ENCODE measurements at places on chromosomes 3 and 15.
A peak's percentile ranks its signal among the peaks of the same experiment; 100 is the strongest.

GRCh38 chr3:15645740-15646501, 44.4 kb downstream of the BTD start:
- no peak for DNase-seq

DNA sequence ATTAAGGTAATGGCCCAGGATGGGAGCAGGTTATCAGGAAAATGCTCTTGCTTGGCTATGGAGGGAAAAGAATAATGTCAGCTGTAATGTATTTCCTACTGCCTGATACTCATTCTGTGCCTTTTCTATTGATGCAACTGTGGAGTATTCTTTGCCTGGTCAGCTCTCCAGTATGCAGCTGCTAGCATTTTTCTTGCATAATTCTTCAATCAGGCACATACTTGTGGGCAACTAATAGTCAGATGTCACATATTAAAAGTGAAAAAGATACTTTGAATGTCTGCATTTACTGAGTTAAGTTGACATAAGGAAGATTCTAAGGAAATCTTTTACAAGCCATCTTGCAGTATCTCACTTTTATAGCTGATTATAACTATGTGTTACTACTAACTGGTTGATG, 29.5 kb downstream of the CD80 start:
- DNase-seq = no peak

GRCh38 chr3:17841190-17841828, 98.9 kb upstream of the TBC1D5 start:
- peak; percentile 81 for DNase-seq

DNA sequence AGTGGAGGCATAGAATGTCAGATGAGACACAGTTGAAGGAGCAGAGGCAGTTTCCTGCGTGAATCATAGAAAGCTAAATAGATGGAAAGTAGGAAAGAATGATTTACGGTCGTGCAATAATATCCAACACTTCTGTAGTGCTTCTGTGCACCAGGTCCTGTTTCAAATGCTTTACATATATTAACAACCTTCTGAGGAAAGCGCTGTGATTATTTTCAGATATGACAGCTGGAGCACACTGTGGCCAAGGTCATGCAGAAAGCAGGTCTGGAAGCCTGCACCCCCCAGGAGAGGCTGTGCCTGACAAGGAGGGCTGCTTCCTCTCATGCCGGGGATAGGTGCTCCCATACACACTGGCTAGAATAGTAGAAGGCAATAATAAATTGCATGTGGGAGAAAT, 104.5 kb downstream of the CHRNA7 start:
- no peak for DNase-seq

DNA sequence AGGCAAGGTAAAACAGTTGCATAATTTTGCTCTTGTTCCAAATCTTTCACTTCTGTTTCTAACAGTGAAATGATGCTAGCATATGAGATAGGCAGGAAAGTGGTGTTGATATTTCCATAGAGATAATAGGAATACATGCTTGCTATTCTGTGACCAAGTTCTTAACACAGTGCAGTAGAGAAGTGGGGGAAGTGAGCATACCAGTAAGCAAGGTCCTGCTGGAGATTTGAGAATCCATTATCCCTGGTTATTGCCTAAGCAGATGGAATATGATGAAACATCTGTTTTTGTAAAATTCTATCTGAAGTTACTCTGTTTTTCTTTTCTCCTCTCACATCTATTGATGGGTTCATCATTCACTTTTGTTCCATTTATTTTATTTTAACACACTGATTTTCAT, 28.7 kb downstream of the USP8 start:
- no peak for DNase-seq

DNA sequence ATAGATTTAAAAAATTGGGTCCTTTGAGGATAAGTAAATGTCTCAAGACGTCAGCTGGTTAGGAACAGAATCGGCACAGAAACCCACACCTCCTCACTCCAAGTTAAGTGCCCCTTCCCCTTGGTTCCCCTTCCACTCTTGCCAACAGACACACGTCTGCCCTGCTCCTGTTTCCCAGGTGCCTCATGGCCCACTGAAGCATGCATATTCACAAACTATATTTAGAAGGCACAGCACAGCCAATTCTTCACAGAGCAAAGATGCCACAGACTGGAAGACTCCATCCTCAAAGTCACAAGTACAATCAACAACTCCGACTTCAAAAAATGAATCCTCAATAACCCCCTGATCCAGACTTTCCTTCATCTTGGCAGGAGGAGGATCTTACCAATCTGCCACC, 295.4 kb upstream of the NR2F2 start:
- DNase-seq = no peak

All from left ventricle myocardium superior (tissue), 1 donor.